ENCODE measurements at places on chromosomes 16 and 17. TPM values are rescaled to one million over a fixed set of nuclear protein-coding genes. Genes with fewer than 3 reads are reported as not detected.

GRCh38 chr17:50113624-50114320, 16.2 kb downstream of the SAMD14 start:
- no peak for DNase-seq

DNA sequence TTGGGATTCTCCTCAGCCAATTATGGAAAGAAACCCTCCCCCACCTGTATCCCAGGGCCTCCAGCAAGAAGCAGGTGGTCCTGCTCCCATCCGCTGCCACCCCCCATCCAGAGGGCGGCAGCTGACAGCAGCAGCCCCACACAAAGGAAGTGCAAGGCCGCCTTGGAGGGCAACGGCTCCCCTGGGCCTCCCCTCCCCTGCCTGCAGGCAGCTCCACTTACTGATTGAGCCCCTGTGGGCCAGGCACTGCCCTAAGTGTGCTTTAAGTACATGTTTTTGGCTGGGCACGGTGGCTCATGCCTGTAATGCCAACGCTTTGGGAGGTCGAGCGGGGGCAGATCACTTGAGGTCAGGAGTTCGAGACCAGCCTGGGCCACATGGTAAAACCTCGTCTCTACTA, 257.6 kb downstream of the PARN start:
- DNase-seq = no peak

DNA sequence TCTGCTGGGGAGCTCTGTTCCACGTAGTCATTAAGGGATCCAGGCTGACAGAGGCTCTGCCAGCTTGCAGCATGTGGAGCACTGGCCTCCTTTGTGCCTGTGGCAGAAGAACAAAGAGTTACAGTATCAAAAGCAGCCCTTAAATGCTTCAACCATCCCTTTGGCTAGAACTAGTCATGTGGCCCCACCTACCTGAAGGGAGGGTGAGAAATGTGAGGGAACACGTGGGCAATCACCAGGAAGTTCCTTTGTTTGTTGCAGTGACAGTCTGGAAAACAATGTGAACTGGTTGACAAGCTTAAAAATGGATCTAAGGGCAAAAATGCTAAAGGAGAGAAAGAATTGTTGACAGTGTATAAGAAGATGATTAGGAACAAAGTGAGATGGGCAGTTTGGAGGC, 290.4 kb upstream of the HSBP1 start:
- peak; percentile 42 for DNase-seq

DNA sequence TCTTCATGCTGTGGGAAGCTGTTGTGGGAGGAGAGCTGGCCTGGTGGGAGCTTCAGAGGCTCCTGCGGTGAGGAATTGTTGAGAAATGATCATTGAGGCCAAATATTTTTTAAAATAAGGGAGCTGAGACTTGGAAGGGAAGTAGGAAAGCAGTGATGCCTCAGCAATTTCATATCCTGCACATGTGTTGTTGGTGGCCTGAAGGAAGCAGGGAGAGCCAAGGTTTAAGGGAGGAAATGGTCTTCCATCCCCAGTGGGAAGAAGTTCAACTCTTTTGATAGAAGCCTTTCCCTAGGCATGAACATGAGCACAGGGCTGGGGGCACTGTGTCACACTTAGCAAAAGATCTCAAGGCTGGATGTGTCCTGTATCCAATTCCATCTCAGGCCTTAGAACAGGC, at the start of gene CCL14:
Gene CCL14 (minus strand): TSS at position 87 of the 400 bp plus-strand sequence. CDS start 80 bp downstream, at position 7.
- DNase-seq = peak; percentile 57

DNA sequence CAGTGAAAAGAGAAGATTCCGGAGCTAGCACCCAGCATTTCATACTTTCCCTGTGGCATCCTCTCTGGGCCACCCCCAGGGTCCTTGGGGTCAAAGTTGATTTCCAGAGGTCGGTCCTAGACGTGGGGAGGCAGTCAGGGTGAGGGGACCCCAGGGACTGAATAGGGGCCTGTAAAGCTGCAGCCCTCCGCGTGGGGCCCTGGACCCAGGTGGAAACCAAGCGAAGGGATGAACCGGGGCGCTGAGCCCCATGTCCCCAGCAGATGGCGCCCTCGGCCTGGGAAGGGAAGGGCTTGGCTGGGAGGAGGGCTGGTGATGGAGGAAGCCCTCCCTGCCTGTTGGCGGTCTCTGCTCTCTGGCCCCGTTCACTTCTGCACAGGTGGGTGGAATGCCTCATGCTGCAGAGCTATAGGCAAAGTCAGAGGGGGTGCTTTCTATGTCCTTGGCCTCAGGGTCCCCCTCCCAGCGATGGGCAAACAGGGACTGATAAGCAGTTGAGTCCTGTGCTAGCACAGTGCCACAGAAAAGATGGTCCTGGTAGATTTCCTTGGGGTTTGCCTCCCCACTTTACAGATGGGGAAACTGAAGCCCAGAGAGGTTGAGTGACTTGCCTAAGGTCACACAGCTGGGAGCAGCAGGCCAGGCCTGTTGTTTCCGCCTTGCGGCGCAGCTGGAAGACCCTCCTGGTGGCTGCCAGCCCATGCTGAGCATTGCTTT, 163.4 kb upstream of the CIBAR2 start:
- DNase-seq = peak; percentile 73

DNA sequence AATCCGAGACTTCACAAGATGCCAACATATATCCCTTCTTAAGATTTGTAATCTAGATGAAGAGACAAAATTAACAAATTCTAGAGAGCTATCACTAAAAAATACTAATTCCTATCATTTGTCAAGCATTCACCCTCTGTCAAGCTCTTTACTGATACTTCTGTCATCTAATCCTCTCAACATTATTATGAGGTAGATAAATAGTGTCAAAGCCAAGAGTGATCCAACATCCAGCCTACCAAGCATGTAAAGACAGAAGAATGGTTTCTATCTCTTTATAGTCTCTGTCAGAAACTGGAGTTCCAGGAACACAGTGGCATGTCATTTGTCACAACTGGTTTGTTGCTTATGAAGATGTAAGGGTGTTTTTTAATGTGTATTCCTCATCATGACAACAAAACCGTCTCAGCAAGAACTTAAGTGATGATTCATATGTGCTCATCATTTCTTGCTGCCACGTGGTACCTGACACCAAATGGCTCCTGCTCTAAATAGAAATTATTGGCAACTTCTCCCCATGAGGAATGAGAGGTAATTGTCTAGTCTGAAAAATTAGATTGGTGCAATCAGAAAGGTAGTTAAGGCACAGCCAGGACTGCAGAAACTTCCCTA, 196.8 kb downstream of the TOX3 start:
- no peak for DNase-seq

DNA sequence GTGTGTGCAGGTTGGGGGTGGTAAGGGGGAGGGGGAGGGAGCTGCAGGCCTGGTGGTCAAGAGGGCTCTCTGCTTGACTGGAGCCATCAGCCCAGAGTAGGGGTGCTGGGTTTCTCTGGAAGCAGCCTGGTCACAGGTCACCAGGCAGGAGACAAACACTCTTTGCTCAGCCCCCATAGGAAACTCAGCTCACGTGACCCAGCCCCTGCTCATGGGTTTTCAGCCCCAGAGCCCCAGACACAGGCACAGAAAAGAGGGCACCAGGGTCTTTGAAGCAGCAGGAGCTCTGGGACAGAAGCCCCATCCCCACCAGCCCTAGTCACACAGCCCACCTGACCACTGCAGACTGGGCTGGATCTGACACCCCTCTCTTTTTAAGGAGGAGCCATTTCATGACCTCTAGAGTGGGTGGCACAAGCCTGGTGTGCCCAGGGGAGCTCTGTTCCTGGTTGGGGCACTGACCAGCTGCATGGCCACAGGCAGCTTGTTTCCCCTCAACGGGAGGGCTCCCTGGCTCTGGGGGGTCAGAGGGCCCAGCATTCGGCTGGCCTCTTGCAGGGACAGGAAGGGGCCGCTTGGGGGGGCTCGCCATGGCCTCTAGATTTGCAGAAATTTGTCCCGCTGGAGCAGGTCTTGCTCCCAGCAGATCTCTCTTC, 13.8 kb upstream of the CD79B start:
- DNase-seq = no peak

- no peak for DNase-seq
These were observed 34.3 kb downstream of the WNT9B start for GRCh38 chr17:46885415-46886309.

GRCh38 chr17:76682296-76682695, 28.5 kb downstream of the MXRA7 start:
- DNase-seq = no peak

DNA sequence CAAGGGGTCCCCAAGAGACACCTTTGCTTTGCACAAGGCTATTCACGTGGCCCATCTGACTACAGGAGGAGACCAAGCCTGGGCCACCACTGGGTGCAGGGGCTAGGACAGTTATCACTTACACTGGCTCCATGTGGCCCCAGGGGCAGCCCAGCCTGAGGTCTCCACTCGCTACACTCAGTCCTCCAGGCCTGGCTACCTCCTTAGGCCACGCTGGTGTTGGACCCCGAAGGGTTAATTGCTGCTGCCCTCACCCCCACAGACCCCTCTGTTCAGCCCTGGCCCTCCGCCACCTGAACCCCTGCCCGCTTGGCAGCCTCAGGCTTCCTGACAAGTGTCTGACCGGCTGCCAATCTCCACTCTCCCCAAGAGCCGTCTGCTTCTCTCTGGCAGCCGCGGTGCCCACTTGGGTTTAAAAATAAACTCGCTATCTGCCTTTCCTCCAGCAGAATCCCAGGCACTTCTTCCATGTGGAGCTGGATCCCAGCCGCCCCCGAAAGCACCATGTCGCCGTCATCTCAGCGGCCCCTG, 27.8 kb downstream of the ADAM11 start:
- no peak for DNase-seq

GRCh38 chr16:80614908-80615671, 74.3 kb downstream of the DYNLRB2 start:
- DNase-seq = no peak

DNA sequence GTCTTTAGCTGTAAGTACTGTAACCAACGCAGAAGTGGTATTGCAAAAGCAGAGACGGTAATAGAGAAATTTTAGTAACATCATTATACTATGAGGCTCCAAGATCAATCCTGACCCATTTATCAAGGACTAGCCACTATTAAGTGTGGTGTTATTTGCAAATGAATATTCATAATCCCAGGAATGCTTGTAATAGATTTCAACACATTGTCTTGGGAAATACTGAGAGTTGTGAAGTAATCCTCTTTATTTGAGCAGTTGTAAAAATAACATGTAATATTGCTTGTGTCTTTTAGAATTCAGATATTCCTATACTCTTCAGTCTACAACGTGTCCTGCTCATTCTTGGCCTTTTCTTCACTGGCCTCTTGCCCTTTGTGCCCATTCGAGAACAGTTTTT, 46.4 kb downstream of the GDPD1 start:
- DNase-seq = no peak

DNA sequence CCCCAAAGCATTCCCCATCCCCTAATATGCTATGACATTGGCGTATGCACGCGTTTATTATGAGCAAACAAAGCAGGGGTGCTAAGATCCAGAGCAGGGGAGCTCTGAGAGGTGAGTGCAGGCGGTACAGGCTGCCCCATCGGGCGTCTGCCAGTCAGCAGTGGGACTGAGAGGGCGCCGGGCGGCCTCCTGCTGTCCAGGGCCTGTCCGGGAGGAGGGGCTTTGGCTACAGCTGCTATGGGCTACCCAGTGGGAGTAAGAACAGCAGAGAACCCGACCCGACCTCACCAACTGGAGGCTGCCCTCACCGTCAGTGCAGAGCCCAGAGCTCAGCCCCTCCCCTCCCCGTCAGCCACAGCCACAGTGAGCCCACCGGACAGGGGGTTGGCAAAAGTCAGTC, 18.5 kb upstream of the AATK start:
- no peak for DNase-seq

Gene HS3ST3B1
- total RNA-seq = 0.22 TPM

Gene CASKIN2
- total RNA-seq = 7.0 TPM

Gene RAB40B
- 3.2 TPM for total RNA-seq

Gene PYDC1
- total RNA-seq = not detected

Gene HSD17B1
- 1.8 TPM for total RNA-seq

Gene TPPP3
- total RNA-seq = not detected

Gene KRT9
- not detected for total RNA-seq

Data from lung microvascular endothelial cell (primary cell).